ENCODE measurements at places on chromosomes 16 and 17.

DNA sequence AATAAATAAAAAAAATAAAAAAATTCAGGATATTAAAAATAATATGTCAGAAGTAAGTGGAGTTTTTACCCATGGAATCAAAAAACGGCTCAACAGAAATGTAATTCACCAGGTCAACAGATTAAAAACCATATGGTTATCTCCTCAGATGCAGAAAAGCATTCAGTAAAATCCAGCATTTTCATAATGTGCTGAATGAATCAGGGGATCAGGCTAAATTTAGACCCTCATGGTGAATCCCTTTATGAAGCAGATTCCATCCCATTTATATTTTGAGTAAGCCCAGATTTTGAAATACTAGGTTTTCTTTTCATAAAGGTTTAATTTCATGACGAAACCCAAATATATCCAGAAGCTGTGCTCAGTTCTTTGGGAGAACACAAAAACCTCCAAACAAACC is 84.4 kb downstream of the OR1D5 start:
- DNase-seq, result no peak

DNA sequence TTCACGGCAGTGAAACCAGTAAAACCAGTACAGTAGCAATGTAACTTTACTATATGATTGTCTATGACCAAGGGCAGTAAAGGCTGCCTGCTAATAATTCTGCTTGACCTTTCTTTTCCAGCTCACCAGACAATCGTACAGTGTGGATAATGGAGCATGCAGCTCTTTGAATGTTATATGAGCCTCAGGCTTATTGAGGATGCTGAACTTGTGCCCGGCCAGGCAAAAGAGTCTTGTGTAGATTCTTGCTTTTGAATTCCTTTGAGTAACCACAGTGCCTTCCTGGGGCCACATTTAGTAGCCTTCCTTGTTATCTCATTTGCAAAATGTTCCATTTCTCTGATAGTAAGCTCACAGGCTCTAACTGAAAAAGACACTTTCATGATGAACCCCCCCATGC is 131.8 kb downstream of the CDH11 start:
- DNase-seq, result no peak

GRCh38 chr16:31010585-31011325 is at the start of gene STX1B:
TSS of gene STX1B (minus strand) at chr16:31010638. CDS start at chr16:31010396, 242 bp downstream.
- DNase-seq, result peak; percentile 48

GRCh38 chr17:40338058-40338457 is 26.5 kb downstream of the GJD3 start:
- DNase-seq, result no peak

DNA sequence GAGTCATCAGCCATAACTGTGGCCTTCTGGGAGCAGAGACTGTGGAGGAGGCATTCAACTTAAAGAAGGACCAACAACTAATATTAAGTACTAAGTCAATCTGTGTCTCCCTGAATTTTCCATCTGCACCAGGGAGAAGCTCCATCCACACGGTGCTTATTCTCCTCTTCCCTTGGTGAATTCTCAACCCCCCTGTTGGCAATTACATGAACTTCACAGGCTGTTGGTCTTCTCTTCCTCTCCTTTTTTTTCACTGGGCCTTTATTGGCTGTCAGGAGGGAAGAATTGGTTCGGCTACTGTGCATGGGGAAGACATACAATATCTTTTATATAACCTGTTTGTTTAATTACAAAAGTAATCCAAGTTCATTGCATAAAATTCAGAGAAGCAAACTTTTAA is 152.8 kb upstream of the IRX6 start:
- no peak for DNase-seq

GRCh38 chr16:64138621-64139020 is 983.2 kb downstream of the CDH11 start:
- DNase-seq, result no peak

DNA sequence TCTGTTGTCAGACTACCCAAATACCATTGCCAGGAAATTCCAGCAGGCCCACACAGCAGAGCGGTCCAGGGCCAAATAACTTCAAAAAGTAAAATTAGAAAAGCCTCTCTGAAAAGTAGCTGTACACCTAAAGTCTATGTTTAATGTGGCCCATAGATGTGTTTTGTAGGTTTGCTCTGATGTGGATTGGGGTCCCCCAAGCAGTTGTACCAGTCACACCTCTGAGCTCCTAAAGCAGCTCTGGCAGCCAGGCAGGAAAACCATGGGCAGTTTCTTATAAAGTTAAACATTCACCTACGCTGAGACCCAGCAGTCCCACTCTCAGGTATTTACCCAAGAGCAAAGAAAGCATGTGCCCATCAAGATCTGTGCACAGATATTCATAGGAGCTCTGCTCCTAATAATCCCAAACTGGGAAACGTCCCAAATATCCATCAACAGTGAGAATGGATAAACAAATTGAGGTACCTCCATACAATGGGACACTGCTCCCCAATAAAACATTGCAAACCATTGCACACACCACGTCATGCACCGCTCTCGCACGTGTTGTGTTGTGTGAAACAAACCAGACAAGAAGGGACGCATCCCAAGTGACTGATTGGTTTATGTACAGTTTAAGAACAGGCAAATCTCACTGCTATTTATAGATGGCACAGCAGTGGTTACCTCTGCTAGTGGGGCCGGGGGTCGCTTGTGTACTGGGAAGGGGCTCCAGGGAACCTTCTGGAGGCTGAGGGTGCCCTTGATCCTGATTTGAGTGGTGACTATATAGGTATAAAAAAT is 15.8 kb upstream of the PRM1 start:
- DNase-seq, result no peak

DNA sequence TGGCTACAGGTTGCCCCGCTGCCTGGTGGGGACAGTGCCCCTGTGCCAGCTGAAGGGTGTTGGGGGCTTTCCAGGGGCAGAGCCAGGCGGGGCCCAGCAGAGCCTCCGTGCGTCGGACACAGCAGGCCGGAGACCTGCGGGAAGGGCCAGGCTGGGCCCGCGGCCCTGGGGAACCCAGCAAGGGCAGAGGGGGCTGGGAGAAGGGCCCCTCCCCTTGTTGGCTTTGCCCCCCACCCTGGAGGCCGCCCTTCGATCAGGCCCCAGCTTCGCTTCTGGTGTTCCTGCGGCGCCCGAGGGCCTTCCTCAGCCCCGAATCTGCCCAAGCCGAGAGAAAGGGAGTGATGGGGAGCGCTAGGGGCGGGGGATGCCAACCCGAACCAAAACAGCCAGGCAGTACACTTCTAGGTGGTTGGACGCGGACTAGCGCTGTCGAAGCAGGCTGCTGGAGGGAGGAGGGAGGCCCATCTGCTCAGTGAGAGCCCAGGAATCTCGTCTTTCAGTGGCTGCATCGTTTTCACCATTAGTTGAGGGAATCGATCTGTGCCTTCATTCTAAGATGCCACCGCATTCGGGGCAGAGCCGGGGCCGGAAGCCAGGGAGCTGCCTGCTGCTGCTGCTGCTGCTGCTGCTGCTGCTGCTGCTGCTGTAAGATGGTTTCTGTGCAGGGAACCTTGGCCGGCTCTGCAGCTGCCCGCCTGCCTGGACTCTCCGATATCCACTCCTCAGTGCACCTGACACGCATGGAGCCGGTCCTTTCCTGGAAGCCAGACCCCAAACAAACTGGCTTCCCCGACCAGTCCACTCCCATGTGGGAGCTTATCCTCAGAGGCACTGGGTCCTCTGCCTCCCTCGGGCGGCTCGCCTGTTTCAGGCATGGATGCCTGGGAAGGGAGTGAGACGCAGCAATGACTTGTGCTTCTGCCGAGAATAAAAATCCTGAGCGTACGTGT is 1.7 kb downstream of the JPH3 start:
- no peak for DNase-seq

- no peak for DNase-seq
These were observed 3.2 kb downstream of the PRSS22 start for GRCh38 chr16:2854700-2855309.

- peak; percentile 53 for DNase-seq
These were observed 306.9 kb upstream of the RBFOX1 start for GRCh38 chr16:7025616-7026190.

DNA sequence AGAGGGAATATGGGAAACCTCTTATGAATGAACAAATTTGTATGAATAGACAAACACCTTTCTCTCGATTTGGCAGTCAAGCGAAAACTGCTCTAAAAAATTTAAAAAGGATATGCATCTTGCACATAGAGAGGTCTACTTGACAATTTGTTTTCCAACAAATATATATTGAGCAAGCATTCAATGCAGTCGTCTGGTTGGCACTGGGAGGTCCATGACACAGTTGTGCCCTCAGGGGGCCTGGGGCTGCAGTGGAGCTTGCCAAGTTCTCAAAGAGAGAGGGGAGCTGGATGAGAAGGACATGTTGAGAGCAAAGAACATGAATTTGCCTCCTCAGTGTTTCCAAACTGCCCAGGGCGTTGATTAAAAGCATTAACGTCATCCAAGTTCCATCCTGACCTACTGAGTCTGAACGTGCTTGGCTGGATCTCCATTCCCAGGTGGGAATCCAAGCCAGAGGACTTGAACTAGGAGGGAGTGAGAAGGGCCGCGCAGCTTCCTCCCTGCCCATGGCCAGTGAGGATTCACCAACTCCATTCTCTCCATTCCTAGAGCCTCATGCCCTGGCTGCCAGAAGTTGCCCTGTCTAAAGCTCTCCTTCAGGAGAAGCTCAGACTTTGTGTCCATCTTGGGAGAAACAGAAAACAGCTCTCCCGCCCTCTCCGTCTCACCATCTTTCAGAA is 24.5 kb downstream of the TBX2 start:
- no peak for DNase-seq

DNA sequence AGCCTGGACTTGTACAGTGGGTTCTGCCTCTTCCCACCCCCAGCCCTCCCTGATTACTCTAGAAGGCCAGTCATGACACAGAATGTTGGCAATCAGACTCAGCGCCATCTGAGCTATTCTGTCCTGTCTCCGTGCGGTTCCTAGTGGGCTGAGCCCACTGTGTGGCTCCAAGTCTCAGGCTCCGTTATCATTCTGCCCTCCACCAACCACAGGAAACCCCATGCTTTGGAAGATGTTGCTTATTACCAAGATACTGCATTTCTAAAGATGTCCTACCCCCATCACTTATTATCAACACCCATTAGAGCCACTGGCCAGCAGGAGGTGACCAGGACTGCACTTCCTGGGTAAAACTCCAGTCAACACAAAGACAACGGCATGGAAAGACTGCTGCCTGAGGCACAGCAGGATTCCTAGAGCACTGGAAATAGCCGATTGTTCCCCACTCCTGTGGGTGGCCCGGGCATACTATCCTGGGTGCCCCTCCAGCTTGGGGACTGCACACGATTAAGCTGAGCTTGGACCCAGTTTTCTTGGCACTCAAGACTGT is 133.6 kb downstream of the AATF start:
- no peak for DNase-seq
